CD4-positive, alpha-beta T cell treated with Interleukin-21 for 1 hour (primary cell): ENCODE measurements at places on chromosomes 3 and 15.

DNA sequence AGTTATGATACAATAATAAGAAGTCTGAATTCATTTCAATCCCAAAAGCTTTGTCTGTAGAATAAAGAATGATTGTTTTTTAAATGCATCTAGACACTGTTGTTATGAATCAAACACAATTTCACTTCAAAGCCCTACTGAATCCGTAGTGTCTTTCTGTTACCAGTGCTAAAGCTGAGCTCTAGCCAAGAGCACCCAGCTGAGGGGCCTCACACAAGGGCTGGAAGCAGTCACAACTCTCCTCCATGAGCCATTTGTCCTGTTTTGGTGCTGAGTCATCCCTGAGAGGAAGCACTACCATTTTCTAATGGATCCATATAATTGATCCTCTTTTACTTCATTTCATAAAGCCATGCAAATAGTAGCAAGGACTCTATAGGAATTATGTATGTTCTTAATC, 158.2 kb upstream of the ANKRD28 start:
- no peak for DNase-seq

- no peak for DNase-seq
These were observed 31.2 kb upstream of the LACTB start for GRCh38 chr15:63090472-63090871.

GRCh38 chr3:196175722-196176121, 35.5 kb downstream of the ZDHHC19 start:
- DNase-seq = no peak

- peak; percentile 79 for DNase-seq
These were observed 93.0 kb upstream of the LPP start for GRCh38 chr3:188060840-188061544.
